ENCODE measurements at places on chromosomes 5 and 9.

DNA sequence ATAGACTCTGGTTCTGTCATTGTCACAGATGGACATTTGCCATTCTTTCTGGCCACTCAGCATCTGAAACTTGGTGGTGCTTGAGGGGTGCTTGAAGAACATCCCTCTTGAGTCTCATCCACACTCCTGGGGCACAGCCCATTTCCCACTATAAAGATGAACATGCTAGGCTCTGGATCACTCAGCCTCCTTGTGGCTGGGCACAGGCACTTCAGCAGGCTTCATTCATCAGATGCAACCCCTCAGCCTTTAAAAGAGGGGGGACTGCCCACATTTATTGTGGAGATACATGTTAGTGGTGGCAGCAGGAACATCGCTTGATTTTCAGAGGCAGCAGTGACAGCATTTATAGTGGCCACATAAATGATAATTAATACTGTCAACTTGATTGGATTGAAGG lies 124.7 kb upstream of the NIPBL start:
- DNase-seq: no peak

DNA sequence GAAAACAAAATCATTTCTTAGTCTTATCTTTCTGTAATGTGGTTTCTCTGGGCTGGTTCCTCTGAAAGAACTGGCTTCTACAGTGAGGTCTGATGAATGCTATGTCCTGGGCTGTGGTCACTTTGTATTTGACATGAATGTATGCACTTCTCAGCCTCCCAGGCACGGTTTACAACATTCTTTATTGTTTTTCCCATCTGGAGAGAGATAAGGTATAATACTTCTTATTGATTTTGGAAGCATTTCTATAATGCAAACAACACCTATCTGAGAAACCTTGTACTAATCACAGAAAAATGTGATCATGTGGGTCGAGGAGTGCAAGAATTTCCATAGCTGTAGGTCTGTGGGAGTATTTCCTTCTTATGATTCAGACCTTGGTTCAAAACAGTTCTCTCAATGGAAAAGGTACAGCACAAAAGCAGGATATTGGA lies 46.9 kb downstream of the ACTBL2 start:
- DNase-seq: no peak

DNA sequence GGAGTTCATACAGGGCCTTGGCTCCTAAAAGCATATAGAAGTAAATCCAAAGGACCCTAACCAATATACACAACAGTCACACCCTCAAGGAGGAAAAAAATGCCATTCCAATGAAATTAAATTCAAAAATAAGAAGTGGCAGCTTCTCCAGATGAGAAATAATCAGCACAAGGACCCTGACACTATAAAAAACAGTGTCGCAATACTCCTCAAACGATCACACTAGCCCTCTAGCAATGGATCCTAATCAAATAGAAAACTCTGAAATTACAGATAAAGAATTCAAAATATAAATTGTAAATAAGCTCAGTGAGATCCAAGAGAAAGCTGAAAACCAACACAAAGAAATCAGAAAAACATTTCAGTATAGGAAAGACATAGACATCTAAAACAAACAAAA lies 33.5 kb upstream of the HTR4 start:
- DNase-seq: no peak

DNA sequence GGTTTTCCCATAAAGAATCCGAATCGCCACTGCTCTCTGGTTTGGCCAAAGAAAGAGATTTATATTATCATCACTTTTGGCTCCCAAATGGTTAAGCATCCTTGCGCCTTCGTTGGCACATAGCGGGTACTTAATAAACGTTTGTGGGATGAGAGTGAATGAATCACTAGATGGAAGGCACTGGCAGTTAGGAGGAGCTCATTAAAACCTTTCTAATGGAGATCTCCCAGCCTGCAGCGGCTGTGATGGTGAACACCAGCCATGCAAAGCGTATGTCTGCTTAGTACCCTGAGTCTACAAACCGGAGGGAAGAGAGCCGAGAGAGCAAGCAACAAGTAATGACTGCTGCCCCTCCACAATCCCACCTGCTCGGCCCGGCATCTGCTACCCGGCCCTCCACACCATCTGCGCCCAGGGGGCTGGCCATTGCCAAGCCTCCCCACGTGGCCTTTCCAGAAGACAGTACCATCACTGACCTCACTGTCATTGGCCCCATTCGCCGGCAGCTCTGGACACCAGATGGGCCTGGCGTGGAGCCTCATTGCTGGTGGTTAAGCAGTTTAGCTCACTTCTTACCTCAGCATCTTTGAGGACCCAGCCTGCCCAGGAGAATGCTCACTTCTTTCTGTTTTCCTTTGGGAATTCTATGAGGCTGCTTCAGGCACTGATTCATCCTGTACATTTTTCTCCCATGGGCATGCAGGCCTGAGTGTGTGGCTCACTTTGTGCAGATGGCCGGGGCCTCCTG lies 39.3 kb upstream of the ANKRD33B start:
- peak; percentile 100 for DNase-seq

DNA sequence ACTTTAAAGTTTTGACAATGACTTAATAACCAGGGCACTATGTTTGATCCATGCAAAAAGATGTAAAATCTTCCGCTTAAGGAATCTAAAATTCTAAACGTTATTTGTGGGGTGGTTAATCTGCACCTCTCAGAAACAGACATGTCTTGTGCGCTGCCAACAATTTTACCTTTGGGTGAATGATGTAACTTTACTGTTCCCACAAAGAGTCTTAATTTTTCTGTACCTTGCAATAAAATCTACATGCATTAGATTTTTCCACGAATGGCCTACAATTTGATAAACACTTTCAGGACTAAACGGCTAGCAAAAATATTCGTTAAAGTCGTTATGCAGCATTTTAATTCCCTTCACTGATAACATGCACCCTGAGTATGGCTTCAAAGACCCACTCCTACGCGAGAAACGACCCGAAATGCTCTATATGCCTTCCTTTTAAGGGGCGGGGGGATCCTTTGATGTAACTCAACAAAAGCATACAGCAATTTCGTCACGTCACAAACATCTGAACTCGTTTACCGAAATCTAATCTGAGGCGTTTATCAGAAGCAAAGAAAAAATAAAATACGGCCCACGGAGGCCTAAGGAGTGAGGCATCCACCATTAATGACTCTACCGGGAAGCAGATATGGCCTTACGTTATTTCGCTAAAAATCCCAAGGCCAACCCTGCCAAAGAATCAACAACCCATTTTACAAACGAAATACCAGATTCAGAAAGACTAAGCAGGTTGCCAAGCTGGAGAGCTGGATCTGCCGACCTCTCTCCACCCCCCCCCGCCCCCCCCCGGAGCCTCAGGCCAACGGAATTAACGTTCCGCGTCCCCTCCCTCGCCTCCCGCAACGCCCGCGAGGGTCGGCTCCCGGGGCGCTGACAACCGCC lies 621 bp downstream of the AK6 start:
- no peak for DNase-seq

DNA sequence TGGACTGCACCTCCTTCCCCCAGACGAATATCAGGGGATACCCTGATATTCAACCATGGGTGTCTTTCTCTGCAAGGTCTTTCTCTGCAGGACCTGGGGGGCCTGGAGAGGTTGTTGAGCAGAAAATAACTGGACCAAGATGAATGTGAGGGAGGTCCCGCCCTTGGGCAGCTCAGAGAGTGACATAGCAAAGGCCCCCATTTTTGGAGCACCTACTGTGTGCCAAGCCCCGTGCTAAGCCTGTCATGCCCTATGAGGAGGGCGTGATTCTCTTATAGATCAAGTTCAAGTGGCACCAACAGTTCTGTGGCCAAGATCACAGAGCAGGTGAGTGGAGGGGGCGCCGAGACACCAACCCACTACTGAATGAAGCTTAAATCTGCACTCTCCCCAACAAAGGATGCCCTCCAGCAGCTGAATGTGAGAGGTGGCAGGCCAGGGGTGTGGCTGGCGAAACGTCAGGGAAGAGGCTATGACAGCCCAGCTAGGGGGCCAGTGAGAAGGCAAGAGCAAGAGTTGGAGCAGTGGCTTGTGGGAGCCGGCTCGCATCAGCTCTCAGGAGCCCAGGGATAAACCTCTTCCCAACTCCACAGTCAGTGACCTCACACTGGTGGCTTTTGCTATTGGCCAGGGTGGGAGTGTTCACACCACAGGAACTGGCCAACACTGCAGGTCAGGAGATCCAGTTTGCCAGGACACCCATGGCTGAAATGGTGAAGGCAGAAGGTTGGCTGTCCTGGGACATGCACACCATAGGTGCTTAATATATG lies 5.3 kb downstream of the SARDH start:
- DNase-seq: no peak

- no peak for DNase-seq
Observed at GRCh38 chr5:1012313-1012841, 3.8 kb downstream of the NKD2 start.
